Activated CD8-positive, alpha-beta memory T cell treated with anti-CD3 and anti-CD28 coated beads, Interleukin-2, amount 10 ng/mL, durations not matched to agents 7 days and 5 days (primary cell): ENCODE measurements at places on chromosomes 4 and X. TPM values are rescaled to one million over a fixed set of nuclear protein-coding genes. Genes with fewer than 3 reads are reported as not detected.
A peak's percentile ranks its signal among the peaks of the same experiment; 100 is the strongest.

DNA sequence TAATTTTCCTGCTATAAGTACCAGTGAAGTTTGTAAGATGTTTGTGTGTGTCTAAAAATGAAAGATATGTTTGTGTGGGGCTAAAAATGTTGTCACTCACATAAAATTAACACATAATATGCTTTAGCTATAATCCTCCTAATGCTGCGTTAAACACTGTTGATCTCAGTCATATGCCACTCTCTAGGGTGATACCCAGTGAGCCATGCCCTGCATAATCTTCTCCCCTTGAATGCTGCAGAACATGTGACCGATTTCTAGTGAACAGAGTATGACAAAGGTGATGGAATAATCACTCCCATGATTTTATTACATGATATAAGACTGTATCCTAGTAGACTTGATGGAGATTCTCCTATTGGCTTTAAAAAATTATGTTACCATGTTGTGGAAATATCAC, 119.1 kb upstream of the EPHA5 start:
- no peak for DNase-seq

DNA sequence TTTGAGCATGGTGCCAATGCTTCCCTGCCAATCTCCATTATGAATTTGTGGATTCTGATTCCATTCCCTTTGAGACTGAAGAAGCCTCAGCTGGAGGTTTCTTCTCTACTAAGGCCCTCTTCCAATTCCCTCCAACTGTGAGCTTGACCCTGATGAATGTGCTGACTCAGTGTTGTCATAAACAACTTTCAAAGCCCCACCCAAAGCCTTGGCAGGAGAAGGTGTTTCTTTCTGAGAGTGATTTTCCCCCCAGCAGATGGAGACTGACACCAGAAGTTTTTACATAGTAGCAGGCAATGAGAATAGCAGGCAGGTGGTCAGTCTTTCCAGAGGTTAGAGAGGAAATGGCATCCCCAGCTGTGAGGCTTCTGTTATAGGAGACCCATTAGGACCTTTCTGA, 53.1 kb downstream of the OCRL start:
- DNase-seq: no peak

DIPK2B gene
- total RNA-seq: not detected

AKAP14 gene
- total RNA-seq: not detected

DNA sequence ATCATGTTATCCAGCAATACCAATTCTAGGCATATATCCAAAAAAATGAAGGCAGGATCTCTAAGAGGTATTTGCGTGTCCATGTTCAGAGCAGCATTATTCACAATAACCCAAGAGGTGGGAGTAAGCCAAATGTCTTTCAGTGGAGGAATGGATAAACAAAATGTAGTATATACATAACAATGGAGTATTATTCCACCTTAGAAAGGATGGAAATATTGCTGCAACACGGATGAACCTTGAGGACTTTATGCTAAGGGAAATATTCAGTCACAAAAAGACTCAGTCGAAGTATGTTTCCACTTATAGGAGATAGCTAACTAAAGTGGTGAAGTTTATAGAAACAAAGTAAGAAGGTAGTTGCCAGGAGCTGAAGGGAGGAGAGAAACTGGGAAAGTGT, 74.3 kb downstream of the LARP1B start:
- no peak for DNase-seq

RAB9B gene
- 0.26 TPM for total RNA-seq

FAM149A gene
- 1.2 TPM for total RNA-seq

DNA sequence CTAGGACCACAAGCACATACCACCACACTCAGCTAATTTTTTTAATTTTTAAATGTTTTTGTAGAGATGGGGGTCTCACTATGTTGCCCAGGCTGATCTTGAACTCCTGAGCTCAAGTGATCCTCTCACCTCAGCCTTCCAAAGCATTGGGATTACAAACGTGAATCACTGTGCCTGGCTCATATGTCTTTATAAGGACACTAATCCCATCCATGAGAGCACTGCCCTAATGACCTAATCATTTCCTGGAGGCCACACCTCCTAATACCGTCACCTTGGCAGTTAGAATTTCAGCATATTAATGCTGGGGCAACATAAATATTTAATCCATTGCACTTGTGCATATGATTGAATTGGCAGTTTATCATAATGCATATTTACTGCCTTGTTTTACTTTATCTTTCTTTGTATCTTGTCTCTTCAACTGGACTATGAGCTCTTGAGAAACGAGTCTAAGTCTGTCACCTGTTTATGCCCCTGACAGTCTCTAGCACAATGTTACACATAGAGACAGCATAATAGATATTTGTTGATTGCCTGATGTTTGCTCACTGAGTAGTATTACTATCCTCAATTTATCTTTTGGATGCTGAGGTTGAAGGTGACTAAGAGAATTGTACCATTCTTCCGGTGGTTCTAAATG, 172.0 kb downstream of the AASDH start:
- no peak for DNase-seq

DNA sequence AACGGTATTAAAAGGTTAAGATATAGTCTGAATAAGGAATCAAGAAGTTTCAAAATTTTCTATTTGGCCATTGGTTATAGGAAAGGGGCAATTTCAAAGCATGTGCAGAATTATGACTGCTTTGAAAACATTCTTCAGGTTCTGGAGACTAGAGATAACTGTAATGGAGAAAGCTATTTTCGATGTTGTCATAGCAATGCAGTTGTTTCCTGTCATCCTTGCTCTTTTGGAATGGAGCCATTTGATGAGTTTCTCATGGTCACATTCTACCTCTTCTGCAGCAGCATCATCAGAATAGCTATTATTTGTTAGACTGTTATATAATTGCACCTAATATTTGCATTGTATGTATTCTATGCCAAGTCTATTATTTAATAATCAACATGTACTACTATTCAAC, 368.2 kb upstream of the NR3C2 start:
- DNase-seq: no peak

MAGEC2 gene
- not detected for total RNA-seq

LANCL3 gene
- 0.66 TPM for total RNA-seq

SHROOM4 gene
- total RNA-seq: not detected

DCAF12L1 gene
- total RNA-seq: not detected

DNA sequence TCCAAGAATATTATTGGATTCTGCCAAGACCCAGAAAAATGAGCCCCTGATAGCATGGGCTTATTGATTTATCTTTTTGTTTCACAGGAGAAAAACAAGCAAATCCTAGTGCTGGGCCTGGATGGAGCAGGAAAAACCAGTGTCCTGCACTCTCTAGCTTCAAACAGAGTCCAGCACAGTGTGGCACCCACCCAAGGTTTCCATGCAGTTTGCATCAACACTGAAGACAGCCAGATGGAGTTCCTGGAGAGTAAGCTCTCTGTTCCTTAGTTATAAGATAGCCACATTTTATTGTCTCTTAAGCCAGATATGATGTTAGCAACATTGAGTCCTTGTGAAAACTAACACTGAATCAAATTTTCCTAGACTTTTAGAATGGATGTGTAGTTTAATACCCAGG, 5.5 kb downstream of the ARL9 start:
- no peak for DNase-seq

RBMXL3 gene
- total RNA-seq: not detected

DNA sequence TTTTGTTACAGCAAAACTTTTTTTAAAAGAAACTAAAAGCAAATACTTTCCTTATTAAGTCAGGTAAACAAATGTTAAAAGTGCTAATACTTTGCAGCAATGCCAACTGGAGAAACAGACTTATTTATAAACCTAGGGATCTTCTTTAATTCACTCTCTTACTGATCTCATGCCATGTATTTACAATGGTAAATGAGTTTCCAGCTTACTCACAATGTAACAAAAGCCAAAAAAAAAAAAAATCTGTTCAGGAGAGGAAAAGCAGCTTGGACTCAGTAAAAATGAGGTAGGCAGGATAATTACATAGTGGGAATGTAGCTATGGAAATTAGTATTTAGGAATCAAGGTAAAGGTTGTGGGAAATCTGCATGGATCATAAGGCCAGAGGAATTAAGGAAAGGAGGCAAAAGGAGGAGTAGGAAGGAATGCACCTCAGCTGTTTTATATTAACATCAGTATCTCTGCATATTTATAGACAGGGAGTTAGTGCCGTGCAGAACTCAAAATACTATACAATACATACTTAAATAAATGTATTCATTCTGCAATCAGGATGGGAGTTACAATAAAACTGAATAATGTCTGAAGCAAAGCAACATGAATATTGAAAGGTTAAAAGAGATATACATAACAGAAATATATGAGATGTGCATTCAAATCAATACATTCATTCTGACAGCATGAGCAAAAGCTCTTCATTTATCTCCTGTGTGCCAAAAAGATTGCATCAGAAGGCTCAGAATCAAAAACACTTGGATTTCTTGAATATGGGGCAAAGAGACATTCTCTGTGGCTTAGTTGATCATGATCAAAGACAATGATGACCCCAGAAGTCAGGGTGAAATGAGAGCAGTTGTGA, 57.9 kb upstream of the ETNPPL start:
- no peak for DNase-seq

SAGE1 gene
- not detected for total RNA-seq

HSFX3 gene
- 0.29 TPM for total RNA-seq

- DNase-seq: peak; percentile 81
Measured at GRCh38 chr4:82905205-82905604, 4.7 kb downstream of the THAP9 start.
